ENCODE measurements at places on chromosomes 3 and 15. TPM values are rescaled to one million over a fixed set of nuclear protein-coding genes. Genes with fewer than 3 reads are reported as not detected.

SLC28A2 gene
- not detected for total RNA-seq

SNX33 gene
- total RNA-seq = 14.5 TPM

LRRIQ4 gene
- not detected for total RNA-seq

GOLGA8M gene
- total RNA-seq = not detected

AADAC gene
- total RNA-seq = 15.8 TPM

ESYT3 gene
- total RNA-seq = 1.2 TPM

RASGRP1 gene
- total RNA-seq = 0.28 TPM

Measured in A549 treated with Mapracorat at 1 μM for 4 hours (cell line).